ENCODE measurements at places on chromosomes 7 and 10.

DNA sequence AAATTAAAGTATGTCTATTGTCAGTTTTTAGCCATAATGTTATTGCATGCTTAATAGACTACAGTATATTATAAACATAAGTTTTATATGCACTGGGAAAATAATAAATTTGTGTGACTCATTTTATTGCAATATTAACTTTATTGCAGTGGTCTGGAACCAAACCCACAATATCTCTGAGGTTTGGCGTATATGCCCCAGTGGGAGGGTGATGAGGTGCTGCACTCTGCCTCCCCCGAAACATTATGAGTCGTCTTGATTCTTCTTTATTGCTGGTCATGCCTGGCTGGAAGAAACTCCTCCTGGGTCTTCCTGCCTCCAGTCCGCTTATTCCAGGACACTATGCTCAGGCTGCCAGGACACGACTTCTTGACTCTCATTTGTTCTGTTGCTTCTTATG is 88.4 kb downstream of the MTPN start:
- DNase-seq: no peak

DNA sequence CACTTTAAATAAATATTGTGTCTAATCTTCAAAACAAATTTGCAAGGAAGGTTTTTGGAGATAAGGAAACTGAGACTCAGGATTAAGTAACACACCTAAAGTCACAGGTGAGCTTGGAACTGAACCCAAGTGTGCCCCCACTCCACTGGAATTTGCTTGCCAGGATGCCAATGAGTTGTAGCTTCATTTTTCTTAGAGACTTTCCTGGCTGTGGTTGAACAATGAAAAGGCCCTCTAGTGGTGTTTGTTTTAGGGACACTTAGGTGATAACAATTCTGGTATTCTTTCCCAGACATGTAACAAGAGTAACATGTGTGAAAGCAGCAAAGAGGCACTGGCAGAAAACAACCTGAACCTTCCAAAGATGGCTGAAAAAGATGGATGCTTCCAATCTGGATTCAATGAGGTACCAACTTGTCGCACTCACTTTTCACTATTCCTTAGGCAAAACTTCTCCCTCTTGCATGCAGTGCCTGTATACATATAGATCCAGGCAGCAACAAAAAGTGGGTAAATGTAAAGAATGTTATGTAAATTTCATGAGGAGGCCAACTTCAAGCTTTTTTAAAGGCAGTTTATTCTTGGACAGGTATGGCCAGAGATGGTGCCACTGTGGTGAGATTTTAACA is 1.5 kb downstream of the IL6 start:
- peak; percentile 64 for DNase-seq

DNA sequence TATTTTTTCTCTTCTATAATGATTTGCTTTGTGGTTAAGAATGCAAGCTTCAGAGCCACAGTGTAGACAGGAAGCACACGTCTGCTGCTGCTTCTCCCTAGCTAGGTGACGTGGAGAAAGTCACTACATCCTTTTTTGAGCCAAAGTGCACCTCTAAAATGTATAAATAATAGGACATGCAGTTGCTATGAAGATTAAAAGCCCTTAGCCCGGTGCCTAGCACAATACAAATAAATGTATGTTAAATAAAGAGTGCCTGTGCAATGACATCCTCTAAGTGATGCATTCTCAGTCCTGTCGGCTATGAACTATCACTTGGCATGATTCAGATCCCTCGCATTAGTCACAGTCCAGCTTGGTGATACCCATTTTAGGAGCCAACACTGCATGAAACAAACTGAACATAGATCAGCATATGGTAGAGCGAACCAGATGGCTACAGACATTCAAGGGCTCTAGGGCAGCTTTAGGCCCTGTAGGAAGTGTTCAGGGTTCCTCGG is 4.8 kb upstream of the TRDMT1 start:
- DNase-seq: no peak

GRCh38 chr10:131119626-131120355 is 191.7 kb downstream of the TCERG1L start:
- no peak for DNase-seq

- no peak for DNase-seq
These were observed 55.8 kb downstream of the FIGNL1 start for GRCh38 chr7:50394315-50394714.

- no peak for DNase-seq
These were observed 6.3 kb downstream of the SMURF1 start for GRCh38 chr7:99137411-99138180.

- no peak for DNase-seq
These were observed 1.1 kb upstream of the KLF14 start for GRCh38 chr7:130734815-130735716.

- DNase-seq: no peak
These were observed 104.0 kb downstream of the JAZF1 start for GRCh38 chr7:28076423-28077200.

DNA sequence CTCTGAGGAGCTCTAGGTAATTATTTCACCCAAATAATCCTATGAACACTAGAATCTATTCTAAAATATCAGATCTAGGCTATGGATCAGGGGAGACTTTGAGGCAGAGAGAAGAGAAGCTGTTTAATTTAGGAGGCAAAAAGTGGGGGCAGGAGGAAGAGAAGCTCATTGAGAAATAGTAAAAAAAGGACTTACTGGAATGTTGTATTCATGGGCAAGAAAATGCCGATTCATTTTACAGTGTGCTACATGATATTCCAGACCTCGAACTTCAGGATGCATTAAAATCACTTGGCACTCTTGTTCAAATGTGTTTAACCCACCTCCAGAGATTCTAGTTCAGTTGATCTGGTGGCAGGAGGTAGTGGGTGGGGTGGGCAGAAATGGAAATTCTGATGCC is 109.5 kb upstream of the ITGB1 start:
- no peak for DNase-seq

DNA sequence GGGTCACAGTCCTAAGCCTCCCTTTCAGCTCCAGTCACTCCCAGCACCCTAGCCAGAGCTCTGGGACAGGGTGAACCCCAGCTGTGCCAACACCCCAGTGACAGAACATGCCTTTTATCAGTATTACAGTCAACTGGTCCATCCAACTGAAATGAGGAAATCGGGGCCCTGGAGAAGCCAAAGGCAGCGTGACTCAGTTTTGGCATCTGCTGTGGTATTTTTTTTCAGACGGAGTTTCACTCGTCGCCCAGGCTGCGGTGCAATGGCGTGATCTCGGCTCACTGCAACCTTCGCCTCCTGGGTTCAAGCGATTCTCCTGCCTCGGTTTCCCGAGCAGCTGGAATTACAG is 3.4 kb upstream of the CLDN15 start:
- no peak for DNase-seq

DNA sequence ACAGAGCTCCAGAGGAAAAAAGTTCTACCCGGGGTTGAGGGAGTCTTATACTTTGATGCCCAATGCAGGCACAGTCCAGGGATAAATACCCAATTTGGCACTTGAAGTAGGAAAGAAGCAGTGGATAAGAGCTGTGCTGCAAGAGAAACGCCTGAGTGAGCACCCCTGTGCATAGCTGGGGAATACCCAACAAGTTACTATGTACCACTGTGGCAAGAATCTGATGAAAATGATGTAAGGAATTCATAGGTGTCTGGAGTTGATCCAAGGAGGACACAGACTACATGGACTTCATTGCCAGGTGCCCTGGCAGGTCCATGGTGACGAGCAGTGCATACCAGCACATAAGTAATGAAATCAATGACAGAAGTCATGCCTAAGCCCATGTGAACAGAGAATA is 183.7 kb upstream of the FEZF1 start:
- DNase-seq: no peak

GRCh38 chr7:129494041-129494440 is 8.3 kb upstream of the SMKR1 start:
- no peak for DNase-seq

DNA sequence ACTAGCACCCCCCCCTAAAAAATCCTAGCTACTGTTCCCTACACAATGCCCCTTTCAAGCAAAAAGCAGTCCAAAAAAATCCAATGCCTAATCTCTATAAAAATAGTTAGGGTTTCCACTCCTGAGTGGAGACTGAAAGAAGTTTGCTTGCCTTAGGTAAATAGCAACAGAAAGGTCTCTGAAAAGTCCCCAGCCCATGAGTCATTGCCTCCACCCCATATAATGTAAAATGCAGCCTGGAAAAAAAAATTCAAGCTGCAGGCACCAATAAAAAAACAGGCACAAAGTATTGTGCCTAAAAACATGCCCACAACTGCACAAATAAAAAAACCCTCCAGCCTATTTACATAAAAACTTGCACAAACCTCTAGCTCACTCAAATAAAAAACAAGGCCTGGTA is 47.5 kb downstream of the ZNF680 start:
- DNase-seq: no peak

- no peak for DNase-seq
These were observed 695.1 kb downstream of the GRID1 start for GRCh38 chr10:85671530-85671929.

GRCh38 chr10:60135020-60135419 is 228.7 kb upstream of the CCDC6 start:
- DNase-seq: no peak

DNA sequence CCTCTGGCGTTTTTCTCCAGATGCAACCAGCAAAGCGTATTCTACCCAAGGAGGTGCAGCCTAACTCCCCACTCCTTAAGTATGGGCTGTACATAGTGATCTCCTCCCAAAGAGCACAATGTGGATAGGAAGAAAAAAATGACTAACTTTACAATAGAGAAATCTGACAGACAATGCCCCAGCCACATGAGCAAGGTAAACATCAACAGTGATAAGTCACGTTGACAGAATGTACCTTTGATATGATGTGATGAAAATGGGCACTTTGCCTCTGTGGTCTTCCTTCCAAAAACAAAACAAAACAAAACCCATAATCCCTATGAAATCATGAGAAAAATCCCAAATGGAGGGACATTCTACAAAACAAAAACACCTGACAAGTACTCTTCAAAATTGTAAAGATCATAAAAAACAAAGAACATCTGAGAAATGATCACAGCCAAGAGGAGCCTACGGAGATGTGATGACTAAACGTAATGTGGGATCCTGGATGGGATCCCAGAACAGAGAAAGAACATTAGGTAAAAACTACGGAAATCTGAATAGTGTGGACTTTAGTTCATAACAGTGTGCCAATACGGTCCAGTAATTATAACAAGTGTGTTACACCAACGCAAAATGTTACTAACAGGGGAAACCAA is 50.6 kb downstream of the ABLIM1 start:
- no peak for DNase-seq

GRCh38 chr10:12594448-12594944 is 245.1 kb downstream of the CAMK1D start:
- no peak for DNase-seq

DNA sequence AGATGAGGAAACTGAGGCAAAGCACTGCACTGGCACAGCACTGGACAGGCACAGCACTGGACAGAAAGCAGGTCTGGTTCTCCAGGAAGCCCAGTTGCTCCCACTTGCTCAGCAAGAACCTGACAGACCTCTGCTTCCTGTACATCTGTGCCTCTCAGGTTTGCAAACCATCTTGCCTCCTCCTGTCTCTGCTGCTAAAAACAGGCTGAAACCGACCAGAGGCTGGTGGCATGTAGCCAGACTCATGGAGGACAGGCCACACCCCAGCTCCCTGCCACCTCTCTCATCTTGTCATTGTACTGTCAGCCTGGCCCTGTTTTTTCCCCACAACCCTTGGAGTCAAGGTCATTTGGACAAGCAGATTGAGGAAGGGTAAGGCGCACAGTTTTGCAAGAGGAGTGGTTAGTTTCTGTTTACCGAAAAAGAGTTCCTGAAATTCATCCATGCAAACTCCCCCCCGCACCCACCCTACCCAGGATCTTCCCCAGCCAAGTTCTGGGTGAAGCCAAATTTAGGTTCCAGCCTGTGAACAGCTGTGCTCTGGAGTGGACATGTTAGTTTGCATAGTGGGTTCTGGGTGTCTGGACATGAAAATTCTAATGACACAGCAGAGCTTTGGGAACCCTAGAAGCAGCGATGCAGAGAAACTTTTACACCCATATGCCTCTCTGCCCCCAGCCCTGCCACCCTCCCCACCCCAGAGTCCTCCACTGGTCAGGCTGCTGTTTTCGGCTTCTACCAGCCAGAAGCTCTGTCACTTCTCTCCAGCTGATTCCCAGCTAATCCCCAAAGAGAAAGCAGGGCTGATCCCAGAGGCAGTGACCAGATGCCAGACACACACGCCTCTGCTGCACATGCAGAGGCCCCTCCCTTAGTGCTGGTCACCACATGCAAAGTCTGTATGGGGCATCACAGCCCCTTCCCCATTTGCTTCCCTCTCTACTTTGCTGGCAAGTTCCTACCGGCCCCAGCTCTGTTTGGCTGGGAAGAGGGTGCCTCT is 8.5 kb upstream of the C10orf105 start:
- no peak for DNase-seq

GRCh38 chr10:34016576-34016975 is 682.1 kb upstream of the NRP1 start:
- DNase-seq: no peak

DNA sequence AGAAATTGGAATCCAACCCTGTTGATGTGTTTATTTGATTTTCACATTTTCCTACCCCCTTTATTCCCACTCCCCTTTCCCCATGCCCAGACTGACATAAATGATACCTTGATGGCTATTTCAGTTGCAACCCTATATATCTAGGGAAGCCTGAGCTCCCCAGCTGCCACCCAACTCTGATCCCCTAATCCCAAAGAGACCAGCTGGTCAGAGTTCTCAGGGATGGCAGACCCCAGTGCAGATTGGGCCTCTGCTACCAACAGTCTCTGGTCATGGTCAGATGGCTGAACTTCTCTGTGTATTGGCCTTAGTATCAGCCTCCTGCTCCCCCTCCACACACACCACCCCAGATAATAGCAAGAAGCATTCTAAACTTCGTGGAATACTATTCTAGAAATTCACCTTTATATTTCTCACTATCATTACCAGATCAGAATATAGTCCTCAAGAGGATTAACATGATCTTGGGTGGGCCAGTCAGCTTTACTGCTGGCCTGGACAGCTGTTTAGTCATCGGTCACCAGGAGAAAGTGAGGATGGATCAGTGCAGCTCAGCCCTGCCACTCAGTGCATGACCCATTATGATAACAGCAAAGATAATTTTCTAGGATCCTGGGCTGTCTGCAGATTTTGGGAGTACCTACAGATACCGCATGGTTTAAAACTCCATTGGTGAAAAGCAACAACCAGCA is 24.5 kb upstream of the BTRC start:
- no peak for DNase-seq

Data from HT-29 (cell line).